Activated naive CD8-positive, alpha-beta T cell treated with anti-CD3 and anti-CD28 coated beads for 36 hours (primary cell): ENCODE measurements at places on chromosomes 16 and 17. TPM values are rescaled to one million over a fixed set of nuclear protein-coding genes. Genes with fewer than 3 reads are reported as not detected.

DNA sequence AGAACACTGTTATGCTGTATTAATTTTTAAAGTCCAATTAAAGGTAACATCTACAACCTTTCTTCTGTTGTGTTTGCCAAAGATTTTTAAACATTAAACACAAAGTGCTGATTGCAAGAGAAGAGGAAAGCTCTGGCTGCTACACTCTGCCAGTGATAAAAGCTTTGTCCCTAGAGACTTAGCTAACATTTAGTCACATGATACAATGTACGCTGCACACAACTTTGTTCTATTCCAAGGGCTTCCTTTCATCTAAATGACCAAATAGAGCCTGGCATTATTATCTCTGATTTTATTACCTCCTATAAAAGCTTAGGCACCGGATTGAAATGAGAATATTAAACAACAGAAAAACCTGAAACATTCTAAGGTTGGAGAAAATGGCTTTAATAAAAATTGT, 388.7 kb upstream of the PMFBP1 start:
- no peaks in the 10 kb centered on the region for H3K4me1 ChIP-seq
- H3K4me3 ChIP-seq = no peak overlapping the region
- H3K27me3 ChIP-seq = no peaks in the 10 kb centered on the region
- DNase-seq = no peak

DNA sequence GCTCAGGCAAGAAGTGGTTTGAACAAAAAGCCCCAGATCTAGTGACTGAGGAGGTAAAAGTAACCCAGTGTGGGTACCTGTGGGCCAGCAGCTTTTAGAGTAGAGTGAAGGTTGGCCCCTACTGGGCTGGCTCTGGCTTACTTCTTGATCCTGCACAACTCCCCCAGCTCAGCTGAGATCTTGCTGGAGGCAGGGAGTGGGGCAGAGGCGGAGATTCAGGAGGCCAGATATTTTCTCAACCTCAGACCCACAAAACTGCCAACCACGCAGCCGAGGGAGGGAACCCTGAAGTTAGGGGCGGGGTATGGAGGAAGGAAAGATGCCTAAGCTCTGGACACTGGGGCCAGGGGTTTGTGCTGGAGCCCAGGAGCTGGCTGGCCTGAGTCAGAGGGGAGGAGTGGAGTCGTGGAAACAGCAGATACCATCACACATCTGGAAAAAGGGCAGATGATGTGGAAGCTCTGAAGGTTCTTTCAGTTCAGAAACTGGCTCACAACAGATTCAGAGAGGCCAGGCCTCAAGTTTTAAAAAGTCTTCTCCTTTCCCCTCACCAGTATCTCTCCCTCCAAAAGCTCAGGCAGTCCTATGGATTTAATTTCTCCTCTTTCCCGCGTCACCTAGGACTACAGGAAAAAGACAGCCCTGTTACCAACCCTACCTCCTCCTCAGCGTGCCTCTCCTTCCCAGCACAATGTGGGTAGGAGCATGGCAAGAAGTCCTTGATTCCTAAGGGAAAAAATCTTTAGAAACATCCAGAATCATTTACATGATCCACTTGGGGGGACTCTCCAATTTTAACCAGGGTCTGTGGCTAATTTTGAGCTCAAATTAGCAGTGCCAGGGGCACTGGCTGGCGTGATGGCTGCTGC, 48.1 kb downstream of the MYO18A start:
- DNase-seq = no peak
- H3K27me3 ChIP-seq = no peaks in the 10 kb centered on the region
- H3K36me3 ChIP-seq = no peaks in the 10 kb centered on the region
- H3K4me1 ChIP-seq = peaks cover 15% of the 10 kb centered on the region

- H3K27me3 ChIP-seq = no peaks in the 10 kb centered on the region
- peaks cover 45% of the 10 kb centered on the region for H3K4me1 ChIP-seq
- no peaks in the 10 kb centered on the region for H3K36me3 ChIP-seq
- peak; percentile 63 for DNase-seq
- H3K4me3 ChIP-seq = peak overlapping the region; percentile 94
Observed at GRCh38 chr16:85553436-85554113, 59.5 kb upstream of the GSE1 start.

DNA sequence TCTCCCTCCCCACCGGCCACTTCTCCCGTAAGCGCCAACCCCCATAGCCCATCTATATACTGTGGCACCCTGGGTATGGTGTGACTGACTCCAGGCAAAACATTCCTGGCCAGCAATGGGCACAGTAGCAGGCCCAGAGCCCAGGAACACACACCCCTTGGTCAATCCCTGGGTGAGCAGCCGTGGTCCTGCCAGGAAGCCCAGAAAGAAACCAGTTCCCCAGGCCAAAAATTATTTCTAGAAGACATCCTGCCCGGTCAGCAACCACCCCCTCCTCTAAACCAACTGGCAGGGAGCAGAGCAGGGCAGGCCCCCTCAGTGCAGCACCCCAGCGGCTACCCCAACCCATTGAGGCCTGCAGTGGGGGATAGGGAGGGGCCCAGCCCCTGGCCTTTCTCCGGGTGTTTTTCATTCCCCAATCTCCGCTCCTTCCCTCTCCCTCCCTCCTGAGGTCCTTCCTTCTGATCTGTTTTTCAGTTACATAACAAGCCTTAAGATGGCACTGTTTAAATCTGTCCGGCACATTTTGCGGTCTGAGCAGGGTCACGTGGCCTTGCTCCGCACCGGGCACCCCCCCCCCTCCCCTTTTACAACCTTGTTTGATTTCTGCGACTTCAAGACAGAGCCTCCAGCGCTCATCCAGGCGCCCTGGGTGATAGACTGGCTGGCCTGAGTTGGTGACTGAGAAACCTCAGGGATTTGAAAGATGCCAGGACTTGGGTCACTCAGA, 2.0 kb downstream of the NPTX1 start:
- peaks cover 24% of the 10 kb centered on the region for H3K4me1 ChIP-seq
- H3K4me3 ChIP-seq = peak overlapping the region; percentile 78
- H3K27me3 ChIP-seq = peaks cover 54% of the 10 kb centered on the region
- H3K27ac ChIP-seq = no peak overlapping the region

Gene CHD9NB
- total RNA-seq = not detected

GRCh38 chr16:82405736-82406135, 221.0 kb upstream of the CDH13 start:
- no peaks in the 10 kb centered on the region for H3K36me3 ChIP-seq
- no peak overlapping the region for H3K27ac ChIP-seq
- no peak overlapping the region for H3K4me3 ChIP-seq
- no peaks in the 10 kb centered on the region for H3K4me1 ChIP-seq

Gene SOST
- not detected for total RNA-seq

GRCh38 chr17:7959503-7960253, 27.7 kb downstream of the CNTROB start:
- H3K27ac ChIP-seq = no peak overlapping the region
- no peaks in the 10 kb centered on the region for H3K4me1 ChIP-seq
- peaks cover 12% of the 10 kb centered on the region for H3K27me3 ChIP-seq
- no peak for DNase-seq
- H3K36me3 ChIP-seq = no peaks in the 10 kb centered on the region

Gene CNTROB
- total RNA-seq = 45.3 TPM

DNA sequence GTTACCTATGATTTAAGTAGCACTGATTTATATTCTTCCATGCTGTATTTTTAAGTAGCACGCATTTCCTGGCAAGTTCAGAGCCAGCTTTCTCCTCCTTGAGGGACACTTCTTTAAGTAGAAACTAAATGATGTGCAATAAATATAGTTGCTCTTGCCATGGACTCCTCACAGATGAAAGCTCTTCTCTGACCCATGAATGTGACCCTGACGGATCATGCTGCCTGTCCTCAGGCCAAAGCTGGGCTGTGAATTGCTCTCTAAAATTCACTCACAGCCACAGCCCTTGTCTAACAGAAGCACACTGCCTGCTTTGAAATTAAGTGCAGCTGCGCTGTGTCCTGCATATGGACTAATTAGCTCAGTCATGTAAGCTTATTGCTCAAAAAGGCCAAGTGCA, 438.8 kb downstream of the PMP22 start:
- no peak overlapping the region for H3K27ac ChIP-seq
- H3K4me1 ChIP-seq = no peaks in the 10 kb centered on the region

Gene ATP2C2
- not detected for total RNA-seq

GRCh38 chr16:77955127-77955526, 67.2 kb upstream of the CLEC3A start:
- no peak for DNase-seq
- H3K27me3 ChIP-seq = peaks cover 15% of the 10 kb centered on the region
- H3K4me3 ChIP-seq = no peak overlapping the region
- no peak overlapping the region for H3K27ac ChIP-seq
- no peaks in the 10 kb centered on the region for H3K36me3 ChIP-seq

Gene CHRNE
- total RNA-seq = 0.47 TPM

DNA sequence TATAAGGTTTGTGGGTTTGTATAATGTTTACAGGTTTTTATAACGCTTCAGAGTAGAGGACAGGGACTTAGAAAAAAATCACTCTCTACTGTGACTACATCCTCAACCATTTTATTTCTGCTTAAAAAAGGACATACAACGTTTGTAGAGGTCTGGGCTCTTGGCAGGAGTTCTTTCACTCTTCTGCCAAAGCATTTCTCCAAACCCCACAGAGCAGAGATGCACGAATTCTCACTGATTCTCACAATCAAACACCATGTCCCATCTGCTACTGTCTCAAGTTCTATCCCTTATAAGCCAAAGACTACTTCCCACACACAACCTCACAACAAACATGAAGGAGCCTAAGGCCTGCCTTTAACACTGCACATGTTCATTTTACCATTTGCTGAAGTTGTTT, 7.0 kb upstream of the ANKFY1 start:
- no peaks in the 10 kb centered on the region for H3K27me3 ChIP-seq
- H3K36me3 ChIP-seq = peaks cover 6% of the 10 kb centered on the region
- H3K4me1 ChIP-seq = no peaks in the 10 kb centered on the region

GRCh38 chr17:50344731-50345365, 1.1 kb upstream of the XYLT2 start:
- no peaks in the 10 kb centered on the region for H3K36me3 ChIP-seq
- DNase-seq = no peak
- peaks cover 26% of the 10 kb centered on the region for H3K4me1 ChIP-seq

DNA sequence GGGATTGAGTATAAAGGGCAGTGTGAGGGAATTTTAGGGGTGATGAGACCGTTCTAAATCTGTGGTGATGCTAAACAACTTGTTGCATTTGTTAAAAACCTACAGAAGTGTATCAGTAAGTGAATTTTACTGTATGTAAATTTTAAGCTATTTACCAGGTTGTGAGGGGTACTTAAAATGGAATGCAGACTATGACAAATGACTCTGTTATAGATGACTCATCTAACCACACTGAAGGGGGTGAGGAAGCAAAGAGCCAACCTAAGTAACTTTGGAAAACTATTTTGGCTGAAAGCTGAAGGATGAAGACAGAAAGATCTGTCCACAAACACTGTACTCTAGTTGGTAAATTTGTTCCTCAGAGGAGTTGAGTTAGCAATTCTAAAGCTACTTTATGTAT, 5.3 kb upstream of the MKS1 start:
- DNase-seq = no peak
- no peak overlapping the region for H3K4me3 ChIP-seq
- H3K36me3 ChIP-seq = no peaks in the 10 kb centered on the region
- peaks cover 15% of the 10 kb centered on the region for H3K4me1 ChIP-seq
- H3K27me3 ChIP-seq = peaks cover 16% of the 10 kb centered on the region
- no peak overlapping the region for H3K27ac ChIP-seq

Gene ADAD2
- 0.66 TPM for total RNA-seq

Gene CCL1
- not detected for total RNA-seq

- no peak overlapping the region for H3K4me3 ChIP-seq
- H3K36me3 ChIP-seq = no peaks in the 10 kb centered on the region
- peak; percentile 38 for DNase-seq
- H3K4me1 ChIP-seq = peaks cover 34% of the 10 kb centered on the region
Observed at GRCh38 chr17:37701496-37701898, 43.4 kb downstream of the HNF1B start.

DNA sequence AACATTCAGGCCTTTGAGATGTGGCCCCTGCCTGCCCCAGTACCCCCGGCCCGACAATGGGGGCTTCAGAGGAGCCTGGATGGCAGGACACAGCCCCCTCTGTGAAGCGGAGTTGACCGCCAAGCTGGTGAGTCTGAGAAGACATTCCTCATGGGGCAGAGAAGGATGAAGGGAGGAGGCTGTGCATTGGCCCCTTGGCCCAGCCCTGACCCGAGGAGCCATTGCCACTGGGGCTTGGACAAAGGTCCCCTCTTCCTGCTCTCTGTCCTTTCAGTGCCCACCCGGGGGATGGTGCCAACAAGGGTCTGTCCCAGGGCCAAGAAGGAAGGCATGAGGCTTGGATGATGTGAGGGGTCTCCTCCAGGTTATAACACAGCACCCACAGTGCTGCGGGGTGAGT, 30.9 kb upstream of the PHB1 start:
- peaks cover 3% of the 10 kb centered on the region for H3K4me1 ChIP-seq
- no peaks in the 10 kb centered on the region for H3K36me3 ChIP-seq
- peaks cover 1% of the 10 kb centered on the region for H3K27me3 ChIP-seq
- DNase-seq = no peak

GRCh38 chr16:10370096-10370726, 15.7 kb upstream of the ATF7IP2 start:
- H3K4me3 ChIP-seq = no peak overlapping the region
- no peaks in the 10 kb centered on the region for H3K36me3 ChIP-seq
- peaks cover 2% of the 10 kb centered on the region for H3K4me1 ChIP-seq
- no peak overlapping the region for H3K27ac ChIP-seq
- no peaks in the 10 kb centered on the region for H3K27me3 ChIP-seq

Gene CASKIN2
- total RNA-seq = 4.5 TPM

Gene SLC5A11
- total RNA-seq = not detected

GRCh38 chr16:12548270-12548983, 255.3 kb downstream of the CPPED1 start:
- DNase-seq = no peak
- H3K4me3 ChIP-seq = no peak overlapping the region
- H3K4me1 ChIP-seq = peaks cover 32% of the 10 kb centered on the region
- no peaks in the 10 kb centered on the region for H3K36me3 ChIP-seq
- no peaks in the 10 kb centered on the region for H3K27me3 ChIP-seq
- H3K27ac ChIP-seq = no peak overlapping the region

GRCh38 chr17:17703140-17703919, 22.1 kb downstream of the RAI1 start:
- no peak overlapping the region for H3K4me3 ChIP-seq
- H3K4me1 ChIP-seq = peaks cover 22% of the 10 kb centered on the region
- no peaks in the 10 kb centered on the region for H3K27me3 ChIP-seq
- peaks cover 5% of the 10 kb centered on the region for H3K36me3 ChIP-seq
- H3K27ac ChIP-seq = peak overlapping the region; percentile 62

Gene SLC47A2
- not detected for total RNA-seq

Gene CLCN7
- 45.0 TPM for total RNA-seq

Gene GALR2
- 2.5 TPM for total RNA-seq

- no peak overlapping the region for H3K27ac ChIP-seq
- H3K27me3 ChIP-seq = peaks cover 23% of the 10 kb centered on the region
- no peaks in the 10 kb centered on the region for H3K4me1 ChIP-seq
- no peaks in the 10 kb centered on the region for H3K36me3 ChIP-seq
Observed at GRCh38 chr17:43974382-43975266, 20.9 kb upstream of the PYY start.

Gene ATP6V0A1
- 5.6 TPM for total RNA-seq

DNA sequence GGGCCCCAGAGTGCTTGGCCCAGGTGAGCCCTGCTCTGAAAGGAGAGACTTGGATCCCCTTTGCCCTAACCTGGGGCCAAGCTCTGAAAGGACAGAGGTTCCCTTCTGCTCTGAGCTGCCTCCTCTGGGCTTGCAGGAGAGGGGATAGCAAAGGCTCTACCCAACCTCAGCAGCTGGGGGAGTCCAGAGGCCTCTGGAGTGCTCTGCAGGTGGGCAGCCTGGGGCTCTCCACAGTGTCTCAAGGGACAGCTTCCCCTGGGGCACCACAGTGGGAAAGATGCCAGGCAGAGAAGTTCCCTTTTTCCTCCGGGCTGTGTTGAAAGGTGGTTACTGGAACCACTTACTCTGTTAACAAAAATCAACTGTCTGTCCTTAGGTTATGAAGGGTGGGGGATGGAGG, 48.2 kb upstream of the MGAT5B start:
- H3K36me3 ChIP-seq = no peaks in the 10 kb centered on the region
- DNase-seq = no peak
- peaks cover 7% of the 10 kb centered on the region for H3K4me1 ChIP-seq
- no peak overlapping the region for H3K4me3 ChIP-seq
- H3K27me3 ChIP-seq = no peaks in the 10 kb centered on the region
